ENCODE measurements at places on chromosomes 2 and 18.

- no peak for DNase-seq
These were observed 373.5 kb downstream of the SUCLG1 start for GRCh38 chr2:84085562-84085961.

- no peak for DNase-seq
These were observed 96.4 kb downstream of the CERS6 start for GRCh38 chr2:168552450-168552856.

DNA sequence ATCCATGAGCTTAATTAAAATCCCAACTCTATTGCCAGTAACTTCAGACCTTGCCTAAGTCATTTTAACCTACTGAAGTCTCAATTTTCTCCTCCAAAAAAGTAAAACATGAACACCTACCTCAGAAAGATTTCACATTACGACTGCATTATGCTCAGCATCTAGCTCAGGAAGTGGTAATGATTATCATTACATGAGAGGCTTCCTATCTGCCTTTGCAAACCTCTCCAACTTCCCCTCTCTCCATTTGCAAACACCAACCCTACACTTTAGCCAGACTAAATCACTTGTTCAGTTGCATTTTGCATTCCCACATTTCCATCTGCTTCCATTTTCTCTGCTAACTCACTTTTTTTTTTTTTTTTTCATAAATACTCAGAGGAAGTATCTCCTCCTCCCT, 6.8 kb downstream of the SLC38A11 start:
- no peak for DNase-seq

GRCh38 chr2:150607390-150607811, 119.9 kb upstream of the RND3 start:
- no peak for DNase-seq

DNA sequence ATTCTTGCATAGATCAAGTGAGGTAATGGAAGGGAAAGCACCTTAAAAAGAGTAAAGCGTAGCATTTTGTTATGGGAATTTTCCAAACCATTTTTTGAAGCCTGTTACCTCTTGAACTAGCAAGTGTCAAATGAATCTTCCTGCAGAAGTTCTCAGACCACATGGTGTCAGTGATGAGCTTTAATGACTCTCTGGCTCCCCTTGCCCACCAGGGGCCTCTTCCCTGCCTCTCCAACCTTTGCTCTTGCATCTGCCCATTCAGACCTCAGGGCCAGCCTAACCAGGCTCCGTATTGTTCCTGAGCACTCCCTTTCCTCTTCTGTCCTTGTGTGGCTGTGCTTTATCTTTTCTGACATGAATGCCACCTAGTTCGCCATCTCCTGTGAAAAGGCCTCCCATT, 155.9 kb downstream of the DIS3L2 start:
- no peak for DNase-seq

Data from frontal cortex (tissue), 4 donors.